Osteoblast (primary cell): ENCODE measurements at places on chromosomes 16 and 17. TPM values are rescaled to one million over a fixed set of nuclear protein-coding genes. Genes with fewer than 3 reads are reported as not detected.

C17orf78 gene
- total RNA-seq, result not detected in 2 replicates

ATP1B2 gene
- total RNA-seq, result under 0.01 TPM in 1 of 2 replicates, not detected in the other

RHBDL3 gene
- total RNA-seq, result under 0.01 TPM in 2 replicates

KRTAP9-9 gene
- total RNA-seq, result not detected in 2 replicates

DNA sequence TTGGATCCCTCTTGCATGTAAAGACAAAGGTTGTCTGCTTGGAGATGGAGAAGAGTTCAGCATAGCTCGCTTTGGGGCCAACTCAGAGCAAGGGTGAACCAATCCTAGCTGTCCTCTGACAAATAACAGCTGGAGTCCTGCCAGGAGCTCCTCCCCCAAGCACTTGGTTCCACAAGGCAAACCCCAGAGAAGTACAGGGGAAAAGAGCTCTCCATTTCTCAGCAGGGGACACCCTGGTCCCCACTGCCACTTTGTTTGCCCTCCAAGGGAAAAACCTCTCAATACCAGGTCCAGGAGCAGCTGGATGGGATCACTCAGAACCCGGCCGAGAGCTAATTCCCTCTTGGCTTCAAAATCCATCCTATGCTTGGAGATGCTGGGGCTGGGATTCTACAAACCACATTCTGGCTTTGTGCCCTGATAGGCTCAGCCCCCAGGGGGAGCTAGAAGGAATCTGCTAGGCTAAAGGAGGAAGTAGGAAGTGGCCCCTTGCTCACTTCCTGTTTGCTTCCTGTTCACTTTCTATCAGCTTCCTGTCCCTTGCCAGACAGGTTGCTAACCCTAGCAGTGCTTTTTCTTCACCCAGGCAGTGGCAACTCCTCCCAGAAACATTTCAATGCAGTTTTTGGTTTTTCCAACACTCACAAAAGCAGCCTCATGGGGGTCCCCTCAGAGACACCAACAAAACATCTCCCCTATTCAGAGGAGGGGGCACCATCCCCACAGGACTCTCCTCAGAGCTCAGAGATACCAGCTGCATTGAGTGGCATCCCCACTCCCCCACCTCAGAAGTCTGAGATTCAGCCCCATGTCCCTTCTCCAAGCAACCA is 30.7 kb downstream of the CDRT4 start:
- no peaks in the 10 kb centered on the region for H3K27me3 ChIP-seq
- H3K27ac ChIP-seq, result no peak overlapping the region
- H3K4me1 ChIP-seq, result peaks cover 9% of the 10 kb centered on the region

DNA sequence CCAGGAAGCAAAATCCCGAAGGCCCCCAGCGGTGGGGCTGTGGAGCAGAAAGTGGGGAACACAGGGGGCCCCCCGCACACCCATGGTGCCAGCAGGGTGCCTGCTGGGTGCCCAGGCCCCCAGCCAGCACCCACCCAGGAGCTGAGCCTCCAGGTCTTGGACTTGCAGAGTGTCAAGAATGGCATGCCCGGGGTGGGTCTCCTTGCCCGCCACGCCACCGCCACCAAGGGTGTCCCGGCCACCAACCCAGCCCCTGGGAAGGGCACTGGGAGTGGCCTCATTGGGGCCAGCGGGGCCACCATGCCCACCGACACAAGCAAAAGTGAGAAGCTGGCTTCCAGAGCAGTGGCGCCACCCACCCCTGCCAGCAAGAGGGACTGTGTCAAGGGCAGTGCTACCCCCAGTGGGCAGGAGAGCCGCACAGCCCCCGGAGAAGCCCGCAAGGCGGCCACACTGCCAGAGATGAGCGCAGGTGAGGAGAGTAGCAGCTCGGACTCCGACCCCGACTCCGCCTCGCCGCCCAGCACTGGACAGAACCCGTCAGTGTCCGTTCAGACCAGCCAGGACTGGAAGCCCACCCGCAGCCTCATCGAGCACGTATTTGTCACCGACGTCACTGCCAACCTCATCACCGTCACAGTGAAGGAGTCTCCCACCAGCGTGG is 6.5 kb downstream of the CBX2 start:
- H3K36me3 ChIP-seq, result no peaks in the 10 kb centered on the region
- no peaks in the 10 kb centered on the region for H3K4me1 ChIP-seq
- no peak overlapping the region for H3K4me3 ChIP-seq
- peak; percentile 47 for DNase-seq

DNA sequence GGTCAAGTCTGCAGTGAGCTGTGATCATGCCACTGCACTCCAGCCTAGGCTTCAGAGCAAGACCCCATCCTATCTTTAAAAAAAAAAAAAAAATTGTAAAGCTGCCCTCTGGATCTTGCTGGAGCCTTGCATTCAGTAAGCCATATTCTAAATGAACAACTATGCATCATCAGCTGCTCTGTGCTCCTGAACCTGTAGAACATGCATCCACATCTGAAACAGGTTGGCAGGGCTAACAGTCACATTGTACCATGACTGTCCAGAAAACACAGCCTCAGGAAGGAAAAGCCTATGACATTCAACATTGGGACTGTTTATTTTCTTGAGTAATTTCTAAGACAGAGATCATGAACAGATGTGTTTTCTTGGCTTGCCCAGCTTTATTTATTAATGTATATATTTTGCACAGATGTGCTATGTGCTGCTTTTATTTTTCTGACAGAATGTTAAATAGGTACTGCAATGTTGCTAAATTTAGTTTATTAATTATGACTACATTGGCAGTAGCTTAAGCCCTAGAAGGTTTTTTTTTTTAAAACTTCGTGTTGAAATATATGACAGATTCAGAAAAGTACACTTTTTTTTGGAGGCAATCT is 19.8 kb downstream of the ACSF2 start:
- H3K27me3 ChIP-seq, result no peaks in the 10 kb centered on the region
- no peaks in the 10 kb centered on the region for H3K36me3 ChIP-seq
- H3K4me3 ChIP-seq, result no peak overlapping the region
- no peak for DNase-seq
- no peak overlapping the region for H3K27ac ChIP-seq

GRCh38 chr17:43665084-43665936 is 3.6 kb upstream of the MEOX1 start:
- no peaks in the 10 kb centered on the region for H3K36me3 ChIP-seq
- no peak overlapping the region for H3K4me3 ChIP-seq
- peaks cover 4% of the 10 kb centered on the region for H3K27me3 ChIP-seq
- DNase-seq, result no peak
- peaks cover 20% of the 10 kb centered on the region for H3K4me1 ChIP-seq
- H3K27ac ChIP-seq, result no peak overlapping the region

GRCh38 chr17:4607261-4607741 is 23.0 kb downstream of the SMTNL2 start:
- DNase-seq, result peak; percentile 15
- peaks cover 20% of the 10 kb centered on the region for H3K27me3 ChIP-seq
- H3K4me3 ChIP-seq, result peak overlapping the region; percentile 42
- H3K27ac ChIP-seq, result no peak overlapping the region
- H3K4me1 ChIP-seq, result peaks cover 8% of the 10 kb centered on the region

GRCh38 chr17:75512926-75513640 is 2.3 kb downstream of the CASKIN2 start:
- H3K27me3 ChIP-seq, result no peaks in the 10 kb centered on the region
- no peak overlapping the region for H3K27ac ChIP-seq
- DNase-seq, result no peak
- peaks cover 6% of the 10 kb centered on the region for H3K36me3 ChIP-seq
- peaks cover 15% of the 10 kb centered on the region for H3K4me1 ChIP-seq

DNA sequence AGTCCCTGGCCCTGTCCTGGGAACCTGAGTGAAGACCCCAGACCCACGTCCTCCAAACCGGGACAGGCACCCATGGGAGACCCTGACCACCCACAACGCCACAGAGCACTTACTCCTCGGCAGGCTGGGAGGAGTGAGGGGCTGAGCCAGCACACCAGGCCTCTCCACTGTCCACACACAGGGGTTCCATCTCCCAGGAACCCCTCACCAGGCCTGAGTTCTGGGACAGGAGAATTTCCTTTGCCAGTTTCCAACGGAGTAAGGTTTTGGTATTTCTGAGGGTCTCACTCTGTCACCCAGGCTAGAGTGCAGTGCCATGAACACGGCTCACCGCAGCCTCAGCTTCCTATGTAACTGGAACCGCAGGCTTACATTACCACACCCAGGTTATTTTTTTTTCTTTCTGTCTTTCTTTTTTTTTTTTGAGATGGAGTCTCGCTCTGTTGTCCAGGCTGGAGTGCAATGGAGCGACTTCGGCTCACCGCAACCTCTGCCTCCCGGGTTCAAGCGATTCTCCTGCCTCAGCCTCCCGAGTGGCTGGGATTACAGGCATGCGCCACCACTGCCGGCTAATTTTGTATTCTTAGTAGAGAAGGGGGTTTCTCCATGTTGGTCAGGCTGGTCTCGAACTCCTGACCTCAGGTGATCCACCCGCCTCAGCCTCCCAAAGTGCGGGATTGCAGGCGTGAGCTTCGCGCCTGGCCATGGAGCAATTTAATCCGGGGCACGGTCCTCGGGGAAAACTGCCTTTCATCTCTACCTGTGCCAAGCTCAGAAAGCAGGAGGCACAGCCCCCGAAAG is 1.6 kb downstream of the PGAP6 start:
- H3K36me3 ChIP-seq, result peaks cover 13% of the 10 kb centered on the region
- no peak for DNase-seq
- peaks cover 2% of the 10 kb centered on the region for H3K4me1 ChIP-seq

- no peaks in the 10 kb centered on the region for H3K36me3 ChIP-seq
- DNase-seq, result no peak
- no peak overlapping the region for H3K27ac ChIP-seq
- no peak overlapping the region for H3K4me3 ChIP-seq
Observed at GRCh38 chr17:56812901-56813388, 20.8 kb downstream of the C17orf67 start.

- no peaks in the 10 kb centered on the region for H3K36me3 ChIP-seq
- no peak overlapping the region for H3K4me3 ChIP-seq
- no peak overlapping the region for H3K27ac ChIP-seq
Observed at GRCh38 chr16:57413301-57413730, 8.7 kb downstream of the CCL17 start.

DNA sequence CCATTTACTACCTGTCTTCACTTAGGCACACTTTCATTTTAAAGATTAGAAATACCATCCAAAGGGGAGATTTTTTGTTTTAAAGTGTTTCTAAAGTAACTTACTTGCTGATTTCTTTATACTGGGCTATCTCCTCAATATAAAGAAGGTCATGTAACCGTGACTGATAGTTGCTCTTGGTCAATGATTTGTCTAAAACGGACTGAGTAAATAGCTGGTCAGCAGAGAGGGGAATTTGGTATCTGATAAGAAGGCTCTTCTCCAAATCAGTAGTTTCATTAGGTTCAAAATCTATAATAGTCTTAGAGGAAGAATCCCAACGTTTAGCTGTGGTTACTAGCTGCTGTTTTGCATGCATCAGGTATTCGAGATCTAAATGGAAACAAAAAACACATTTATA is 66.4 kb downstream of the HELZ start:
- H3K27me3 ChIP-seq, result no peaks in the 10 kb centered on the region
- H3K36me3 ChIP-seq, result peaks cover 10% of the 10 kb centered on the region
- H3K27ac ChIP-seq, result no peak overlapping the region

DNA sequence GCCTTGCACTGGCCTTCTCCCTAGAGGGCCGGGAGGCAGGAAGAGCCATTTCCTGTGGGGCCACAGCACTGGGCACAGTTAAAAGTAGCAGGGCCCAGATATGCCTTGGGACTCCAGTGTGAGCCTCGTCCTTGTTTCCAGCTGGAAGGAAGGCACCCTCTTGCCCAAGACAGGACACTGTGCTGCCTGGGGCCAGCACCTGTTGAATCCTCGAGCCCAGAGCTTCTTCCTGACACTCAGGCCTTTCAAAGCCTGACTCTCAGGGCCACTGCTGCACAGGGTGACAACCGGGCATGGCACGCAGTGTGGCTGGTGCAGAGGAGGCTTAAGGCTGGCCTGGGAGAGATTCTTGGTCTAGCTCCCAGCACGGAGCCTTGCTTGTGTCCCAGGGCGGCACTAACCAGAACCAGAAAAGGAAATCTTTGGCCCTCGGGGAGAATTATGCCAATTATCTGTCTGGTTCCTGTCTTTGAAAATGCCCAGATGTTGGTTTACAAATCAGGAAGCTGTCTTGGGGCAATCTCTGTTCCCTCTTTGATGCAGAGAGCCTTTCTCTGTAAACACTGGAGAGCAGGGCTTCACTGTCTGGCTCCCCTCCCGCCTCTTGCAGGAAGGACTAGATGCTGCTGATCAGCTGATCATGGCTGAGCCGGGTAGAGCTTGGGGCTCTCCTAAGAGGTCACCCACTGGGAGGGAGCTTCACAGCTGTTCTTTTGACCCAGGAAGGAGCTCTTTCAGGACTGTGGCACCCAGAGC is 11.1 kb downstream of the LDHD start:
- DNase-seq, result peak; percentile 62
- no peak overlapping the region for H3K27ac ChIP-seq
- H3K27me3 ChIP-seq, result no peaks in the 10 kb centered on the region
- peaks cover 20% of the 10 kb centered on the region for H3K4me1 ChIP-seq
- no peaks in the 10 kb centered on the region for H3K36me3 ChIP-seq
- no peak overlapping the region for H3K4me3 ChIP-seq

GRCh38 chr16:68296693-68297092 is 14.1 kb downstream of the SLC7A6OS start:
- H3K4me3 ChIP-seq, result no peak overlapping the region
- H3K4me1 ChIP-seq, result peaks cover 26% of the 10 kb centered on the region
- no peaks in the 10 kb centered on the region for H3K27me3 ChIP-seq
- H3K27ac ChIP-seq, result no peak overlapping the region
